MG63 (cell line): ENCODE measurements at places on chromosomes 5 and 9. TPM values are rescaled to one million over a fixed set of nuclear protein-coding genes. Genes with fewer than 3 reads are reported as not detected.

The FAM169A gene
- total RNA-seq, result 2.2 and 18.8 TPM in 2 replicates

The SPTLC1 gene
- 35.3 and 42.1 TPM in 2 replicates for total RNA-seq

The ZDHHC12 gene
- total RNA-seq, result 22.7 and 26.6 TPM in 2 replicates

The PCDHB13 gene
- 0.40 TPM in 1 of 2 replicates, not detected in the other for total RNA-seq

The ZCCHC9 gene
- total RNA-seq, result 31.3 and 53.8 TPM in 2 replicates

The GAS1 gene
- 6.5 and 12.4 TPM in 2 replicates for total RNA-seq

DNA sequence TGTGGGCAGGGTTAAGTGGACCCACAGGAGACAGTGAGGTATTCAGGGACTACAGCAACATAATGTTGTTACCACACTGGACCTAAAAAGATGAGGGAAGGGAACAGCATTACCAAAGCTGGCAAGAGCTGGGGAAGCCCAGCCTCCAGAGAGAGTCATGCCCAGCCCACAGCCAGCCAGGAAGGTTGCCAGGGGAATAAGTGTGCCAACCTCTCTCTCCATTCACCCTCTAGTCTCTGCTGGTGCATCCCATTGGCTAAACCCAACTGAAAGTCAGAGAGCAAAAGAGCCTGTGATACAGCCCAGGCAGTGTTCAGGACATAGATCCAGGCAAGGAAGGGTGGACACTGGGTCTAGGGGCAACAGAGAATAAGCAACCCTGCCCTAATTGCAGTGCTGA, 35.8 kb upstream of the AFAP1L1 start:
- DNase-seq, result peak; percentile 82

- DNase-seq, result no peak
Measured at GRCh38 chr5:173757403-173758209, 130.5 kb upstream of the CPEB4 start.

GRCh38 chr5:112183874-112184273, 235.2 kb downstream of the EPB41L4A start:
- no peak for DNase-seq

GRCh38 chr5:7668627-7669026, 182.3 kb downstream of the CFAP90 start:
- DNase-seq, result no peak

- no peak for DNase-seq
Measured at GRCh38 chr9:134267881-134268724, 58.2 kb upstream of the RXRA start.

DNA sequence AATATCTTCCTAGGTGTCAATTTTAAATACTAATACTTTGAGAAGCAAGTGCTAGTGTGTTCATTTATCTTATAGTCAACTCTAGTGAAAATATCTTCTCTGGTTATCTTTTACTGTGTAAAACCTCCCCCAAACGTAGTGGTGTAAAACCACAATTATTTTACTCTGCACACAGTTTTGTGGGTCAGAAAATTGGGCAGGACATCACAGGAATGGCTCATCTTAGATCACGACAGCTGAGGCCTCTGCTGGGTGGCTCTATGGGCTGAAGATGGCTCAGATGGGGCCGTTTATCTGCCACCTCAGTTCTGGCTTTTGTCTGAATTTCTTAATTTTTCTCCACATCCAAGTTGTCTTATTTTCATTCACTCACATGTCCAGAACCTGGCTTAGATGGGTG, 457.2 kb upstream of the ACTBL2 start:
- DNase-seq, result no peak

- DNase-seq, result no peak
Measured at GRCh38 chr9:89555451-89556375, 49.1 kb upstream of the GADD45G start.

DNA sequence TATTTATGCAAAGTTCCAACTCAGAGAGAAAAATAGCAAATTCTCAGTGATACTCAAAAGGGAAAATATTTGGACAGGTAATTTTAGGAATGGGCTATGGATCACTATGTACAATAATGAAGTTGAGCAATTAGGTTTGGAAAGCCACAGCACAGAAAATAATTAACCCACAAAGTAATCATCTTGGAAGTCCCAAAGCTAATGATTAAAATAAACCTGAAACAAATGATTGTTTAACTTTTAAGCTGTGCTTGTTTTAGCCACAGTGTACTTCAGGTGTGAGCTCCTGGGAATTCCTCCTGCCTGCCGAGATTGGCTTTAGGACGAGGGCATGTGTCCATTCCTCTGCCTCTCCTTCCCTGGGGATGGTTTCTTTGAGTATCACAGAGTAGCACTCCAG, 403.9 kb downstream of the ZSWIM6 start:
- no peak for DNase-seq

DNA sequence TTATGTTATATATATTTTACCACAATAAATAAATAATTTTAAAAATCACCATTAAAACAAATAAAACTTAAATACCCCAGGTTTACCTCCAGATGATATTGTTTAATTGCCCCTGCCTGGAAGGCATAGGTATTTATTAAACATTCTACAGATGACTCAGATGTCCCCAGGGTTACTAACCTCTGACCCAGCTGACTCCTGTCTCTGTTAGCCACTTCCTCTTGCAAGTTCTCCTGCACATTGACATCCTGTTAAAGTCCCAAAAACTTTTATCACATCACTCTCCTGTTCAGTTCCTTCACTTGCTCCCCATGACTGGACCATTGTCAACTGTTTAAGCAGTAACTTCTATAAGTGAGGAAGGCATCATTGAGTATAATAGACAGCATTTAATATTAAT, 37.0 kb upstream of the RAB3C start:
- DNase-seq, result no peak

GRCh38 chr9:127136880-127137639, 14.6 kb upstream of the ANGPTL2 start:
- no peak for DNase-seq

- DNase-seq, result no peak
Measured at GRCh38 chr5:66538126-66538525, 58.1 kb upstream of the MAST4 start.
